ENCODE measurements at places on chromosomes 12 and 14.

- DNase-seq, result no peak
Observed at GRCh38 chr12:64097366-64098105, 124.6 kb downstream of the KICS2 start.

DNA sequence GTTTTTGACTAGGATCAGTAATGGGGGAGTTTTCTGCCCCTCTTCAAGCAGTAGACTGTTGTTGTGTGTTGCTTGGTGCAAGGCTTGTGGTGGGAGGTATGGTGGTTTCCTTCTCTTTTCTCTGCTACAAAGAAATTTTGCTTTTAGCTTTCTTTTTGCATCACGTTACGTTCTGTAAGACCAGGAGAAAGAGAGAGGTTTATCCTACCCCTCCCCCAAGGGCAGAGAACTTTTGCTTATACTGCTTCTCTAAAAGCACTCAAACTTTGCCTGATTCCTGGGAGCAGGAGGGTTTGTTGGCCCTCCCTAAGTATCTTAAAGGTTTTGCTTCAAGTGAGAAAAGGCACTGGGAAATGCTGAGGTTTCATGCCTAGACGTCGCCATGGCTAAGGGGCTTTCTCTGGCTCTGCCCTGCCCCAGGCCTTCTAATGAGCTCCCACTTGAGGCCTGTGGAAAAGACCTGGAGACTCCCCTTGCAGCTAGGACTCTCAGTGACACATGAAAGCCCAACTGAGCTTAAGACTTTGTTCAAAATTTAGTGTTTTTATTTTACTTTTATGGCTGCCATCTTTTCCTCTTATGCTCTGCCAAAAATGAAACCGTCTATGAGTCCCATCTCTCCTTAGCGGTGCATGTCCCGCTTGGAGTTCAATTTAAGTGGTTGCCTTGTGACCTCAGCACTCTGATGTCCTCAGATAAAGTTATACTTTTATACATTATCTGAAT, 49.2 kb downstream of the EIF2S3B start:
- no peak for DNase-seq

GRCh38 chr14:103023881-103024473, 33.4 kb downstream of the CDC42BPB start:
- no peak for DNase-seq

DNA sequence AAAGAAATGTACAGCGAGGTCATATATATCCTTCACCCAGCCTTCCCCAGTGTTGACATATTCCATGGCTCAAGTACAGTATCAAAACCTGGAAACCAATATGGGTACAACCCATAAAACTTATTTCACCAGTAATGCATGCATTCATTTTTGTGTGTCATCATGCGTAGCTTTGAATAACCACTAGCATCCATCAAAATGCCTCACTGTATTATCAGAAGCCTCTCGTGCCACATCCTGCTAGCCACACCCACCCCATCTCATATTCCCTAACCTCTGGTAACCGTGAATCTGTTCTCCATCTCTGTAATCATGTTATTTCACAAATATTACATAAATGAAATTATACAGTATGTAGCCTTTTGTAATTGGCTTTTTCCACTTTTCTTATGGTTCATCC, 314.3 kb downstream of the RAD51B start:
- no peak for DNase-seq

DNA sequence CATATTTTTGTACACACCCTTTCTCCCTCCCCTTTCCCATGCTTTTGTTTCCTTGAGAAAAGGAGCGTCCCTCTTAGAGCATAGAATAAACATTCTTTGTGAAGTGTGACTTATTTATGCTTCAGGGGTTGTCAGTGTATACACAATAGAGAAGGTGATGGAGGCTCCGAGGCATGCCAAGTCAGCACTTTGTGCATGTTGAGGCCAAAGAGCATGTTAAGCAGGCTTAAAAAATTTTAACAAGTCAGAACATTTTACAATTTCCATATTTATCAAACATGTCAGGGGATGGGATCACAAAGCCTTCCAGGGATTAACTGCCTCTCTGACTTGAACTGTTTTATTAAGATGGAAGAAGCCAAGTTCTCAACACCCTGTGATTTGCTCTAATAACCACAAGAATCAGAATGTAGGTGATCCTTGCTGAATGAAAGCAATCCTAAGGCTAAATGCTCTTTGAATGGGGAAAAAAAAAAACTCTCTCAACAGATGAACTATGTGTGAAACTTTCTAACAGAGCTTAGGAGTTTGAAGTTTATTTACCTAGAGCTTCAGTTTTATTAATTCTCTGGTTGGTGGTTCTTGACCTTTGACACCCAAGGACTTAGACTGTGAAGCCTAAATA, 223.1 kb downstream of the RAD51B start:
- DNase-seq, result no peak

DNA sequence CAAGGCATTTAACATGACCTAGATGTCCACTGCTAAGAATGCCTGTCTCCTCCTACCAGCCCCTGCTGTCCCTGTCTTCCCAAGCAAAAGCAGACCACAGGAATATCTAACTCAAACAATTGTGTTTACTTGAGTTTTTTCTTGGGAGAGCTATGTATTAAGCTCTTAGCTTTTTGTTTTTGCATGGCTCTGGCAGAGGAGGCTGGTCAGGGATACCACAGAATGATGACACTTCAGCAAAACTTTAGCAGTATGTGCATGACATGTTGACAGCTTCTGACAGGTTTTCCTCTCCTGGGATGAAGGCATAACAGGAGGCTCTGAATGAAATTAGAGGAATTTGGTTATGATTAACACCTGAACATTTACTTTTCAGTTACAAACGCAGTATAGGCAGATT, 6.9 kb downstream of the TMBIM6 start:
- no peak for DNase-seq

DNA sequence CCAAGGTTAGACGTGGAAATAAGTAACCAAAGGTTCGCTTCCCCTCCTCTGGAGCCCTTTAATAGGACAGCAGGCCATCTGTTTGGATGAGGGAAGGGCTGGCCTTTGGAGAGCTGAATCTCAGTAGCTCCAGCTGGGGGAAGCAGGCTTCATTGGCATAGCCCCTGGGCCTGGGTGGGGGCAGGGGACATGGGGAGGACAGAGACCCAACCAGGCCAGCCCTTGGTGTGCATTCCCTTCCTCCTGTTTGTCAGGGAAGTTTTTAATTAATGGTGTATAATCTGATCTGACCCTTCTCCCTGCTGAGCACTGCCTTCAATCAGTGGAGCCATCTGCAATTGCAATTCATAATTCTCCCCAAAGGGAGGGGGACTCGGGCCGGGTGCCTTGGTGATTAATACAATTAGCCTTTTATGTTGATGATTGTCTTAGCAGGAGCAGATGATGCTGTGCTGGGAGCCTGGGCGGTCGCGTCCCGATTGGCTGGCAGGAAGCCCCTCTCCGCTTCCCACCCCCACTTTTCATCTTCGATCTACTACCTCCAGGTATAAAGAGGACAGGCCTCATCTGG, 6.4 kb downstream of the AQP6 start:
- no peak for DNase-seq

DNA sequence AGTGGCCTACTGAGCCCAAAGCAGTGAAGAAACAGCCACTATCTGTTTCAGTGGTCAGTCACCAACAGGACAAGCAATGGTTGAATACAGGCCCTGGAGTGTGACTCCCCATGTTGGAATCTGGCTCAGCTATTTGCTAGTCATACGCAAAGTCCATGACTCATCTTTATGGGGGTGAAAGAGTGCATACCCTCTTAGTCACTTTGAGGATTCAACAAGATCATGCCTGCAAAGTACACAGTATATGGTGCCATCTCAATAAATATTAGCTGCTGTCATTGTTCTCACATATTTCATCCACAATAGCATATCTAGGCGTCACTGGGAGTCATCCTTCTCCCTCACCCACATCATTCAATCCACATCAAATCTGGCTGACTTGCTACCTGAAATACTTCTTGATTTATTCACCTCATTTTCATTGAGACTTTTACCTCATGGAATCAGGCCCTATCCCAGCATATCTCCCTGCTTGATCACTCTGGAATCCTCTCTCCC, 26.4 kb upstream of the STAB2 start:
- no peak for DNase-seq

DNA sequence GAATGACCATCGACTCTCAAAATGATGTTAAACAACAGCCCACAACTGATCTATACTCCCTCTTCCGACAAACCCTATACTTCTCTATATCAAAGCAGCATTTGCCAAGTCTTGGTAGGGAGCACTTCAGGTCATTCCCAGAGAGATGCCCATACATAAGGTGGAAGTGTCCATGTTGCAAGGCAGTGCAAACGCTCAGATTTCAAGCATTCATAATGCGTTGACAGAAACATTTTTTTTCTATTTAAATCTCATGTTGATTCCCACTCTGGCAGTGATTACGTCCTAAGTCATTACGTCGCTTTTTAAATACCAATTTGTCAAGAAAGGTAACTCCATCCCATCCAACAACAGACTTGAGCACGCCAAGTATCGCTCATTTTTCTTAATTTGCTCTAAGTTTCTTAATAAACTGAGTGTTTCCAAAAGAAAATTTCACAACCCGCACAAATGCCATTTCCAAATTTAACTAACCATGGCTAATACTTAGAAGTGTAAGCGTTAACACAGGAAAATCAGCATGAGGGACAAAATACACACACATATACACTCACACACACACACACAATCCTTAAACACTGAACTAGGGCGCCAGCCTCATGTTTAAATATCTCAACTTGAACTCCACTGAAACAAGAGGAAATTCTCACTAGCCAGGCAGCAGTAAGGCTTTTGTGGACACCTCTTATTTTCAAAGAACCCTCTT, 1.1 kb downstream of the GXYLT1 start:
- DNase-seq, result no peak

DNA sequence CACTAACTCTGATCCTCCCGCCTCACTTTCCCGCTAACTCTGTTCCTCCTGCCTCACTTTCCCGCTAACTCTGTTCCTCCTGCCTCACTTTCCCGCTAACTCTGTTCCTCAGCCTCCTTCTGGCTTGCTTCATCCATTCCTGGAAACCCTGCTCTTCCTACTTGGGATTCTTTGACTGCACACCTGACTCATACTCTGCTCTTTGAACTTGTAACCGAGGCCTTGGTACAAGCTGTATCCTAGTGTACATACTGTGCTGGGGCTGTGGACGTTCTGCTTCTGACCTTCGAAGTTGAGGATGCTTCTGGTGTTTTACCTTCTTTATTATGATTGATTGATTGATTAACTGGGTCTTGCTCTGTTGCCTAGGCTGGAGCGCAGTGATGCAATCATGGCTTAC, 63.2 kb upstream of the RD3L start:
- no peak for DNase-seq

GRCh38 chr14:71610797-71611196, 321.4 kb upstream of the RGS6 start:
- DNase-seq, result no peak

- no peak for DNase-seq
Observed at GRCh38 chr12:128978067-128978466, 124.8 kb downstream of the GLT1D1 start.

- no peak for DNase-seq
Observed at GRCh38 chr12:112018571-112019237, 5.5 kb downstream of the ERP29 start.

- no peak for DNase-seq
Observed at GRCh38 chr12:123889848-123890535, 82.6 kb downstream of the CCDC92 start.

DNA sequence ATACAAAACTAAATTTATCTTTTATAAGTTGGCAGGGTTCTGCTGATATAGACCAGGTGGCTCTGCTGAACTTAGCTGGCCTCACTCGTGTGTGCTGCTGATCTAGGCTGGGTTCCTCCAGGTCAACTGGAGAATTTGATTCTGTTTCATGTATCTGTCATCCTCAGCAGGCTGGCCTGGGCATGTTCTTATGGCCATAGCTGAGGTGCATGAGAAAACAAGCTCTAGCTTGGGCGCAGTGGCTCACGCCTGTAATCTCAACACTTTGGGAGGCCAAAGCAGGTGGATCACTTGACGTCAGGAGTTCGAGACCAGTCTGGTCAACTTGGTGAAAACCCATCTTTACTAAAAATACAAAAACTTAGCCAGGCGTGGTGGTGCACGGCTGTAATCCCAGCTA, 24.3 kb upstream of the BCL2L14 start:
- DNase-seq, result no peak

DNA sequence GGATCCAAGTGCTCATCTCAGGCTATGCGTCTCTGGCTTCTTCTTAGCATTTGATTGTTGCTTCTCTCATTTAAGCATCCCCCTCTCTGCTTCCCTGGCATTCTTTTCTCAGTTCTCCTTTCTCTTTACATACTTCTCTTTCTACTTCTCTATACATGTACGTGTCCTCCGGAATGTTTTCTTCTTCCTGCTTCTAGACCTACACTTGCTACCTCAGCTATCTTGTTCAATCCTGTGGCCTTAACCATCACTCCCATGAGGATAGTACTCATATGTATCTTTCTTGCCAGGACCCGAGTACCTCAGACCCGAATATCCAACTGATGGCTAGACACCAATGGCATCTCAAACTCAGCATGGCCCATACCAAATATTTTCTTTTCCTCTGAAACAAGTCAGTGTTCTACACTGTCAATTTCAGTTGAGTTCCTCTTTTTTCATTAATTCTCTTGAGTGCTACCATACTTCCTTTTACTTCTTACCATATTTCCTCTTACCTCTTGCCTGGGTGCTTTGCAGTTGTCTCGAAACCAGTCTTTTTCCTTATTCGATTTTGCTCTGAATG, 115.1 kb upstream of the SLC38A2 start:
- DNase-seq, result no peak

GRCh38 chr14:94403312-94403932, 15.0 kb upstream of the SERPINA1 start:
- no peak for DNase-seq

DNA sequence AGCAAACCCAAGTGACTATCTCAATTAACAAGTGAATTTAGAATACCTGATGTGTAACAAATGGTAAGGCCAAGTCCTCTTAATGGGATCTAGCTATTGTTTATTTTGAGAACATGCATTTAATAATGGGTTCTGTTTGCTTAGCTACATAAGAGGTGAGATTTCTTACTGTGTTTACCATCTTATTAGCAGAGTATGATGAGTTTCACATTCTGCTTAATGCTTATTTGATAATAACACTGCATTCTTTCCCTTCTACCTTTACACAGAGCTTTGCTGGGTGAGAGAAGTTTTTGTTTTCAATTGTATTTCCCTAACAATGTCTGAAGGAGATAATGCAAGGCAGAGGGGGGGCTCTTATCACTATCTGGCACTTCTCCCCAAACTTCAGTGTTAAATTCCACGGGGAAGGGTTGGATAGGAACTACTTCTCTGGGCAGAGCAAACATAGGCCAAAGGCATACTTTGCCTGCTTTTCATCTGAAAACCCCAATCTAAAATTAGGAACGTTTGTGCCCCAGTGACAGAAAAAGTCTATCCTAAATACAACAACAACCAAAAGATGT, 129.0 kb upstream of the ATXN7L3B start:
- DNase-seq, result no peak

DNA sequence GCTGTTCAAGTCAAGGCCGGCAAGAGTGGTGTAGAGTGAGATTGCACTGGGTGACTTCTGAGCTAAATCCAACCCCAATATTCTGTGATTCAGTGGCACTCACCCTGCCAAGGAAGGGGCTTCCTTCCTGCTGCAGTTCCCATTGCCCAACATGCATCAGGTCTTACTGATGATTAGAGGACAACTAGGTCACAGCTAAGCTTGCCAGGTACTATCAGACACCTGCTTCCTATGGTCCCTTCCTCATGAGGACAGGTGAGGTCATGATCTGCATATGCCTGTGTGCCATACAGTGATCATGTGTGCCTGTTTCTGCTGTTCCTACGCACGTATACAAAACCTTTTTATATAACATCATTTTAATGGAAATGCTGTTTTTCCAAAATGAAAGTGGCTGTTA, 1.7 kb upstream of the CTDSP2 start:
- no peak for DNase-seq

Measured in vagina (tissue), 2 donors.